ENCODE measurements at places on chromosomes 6 and 20.

- DNase-seq: peak; percentile 27
Measured at GRCh38 chr6:143449714-143450452, 612 bp downstream of the ADAT2 start.

DNA sequence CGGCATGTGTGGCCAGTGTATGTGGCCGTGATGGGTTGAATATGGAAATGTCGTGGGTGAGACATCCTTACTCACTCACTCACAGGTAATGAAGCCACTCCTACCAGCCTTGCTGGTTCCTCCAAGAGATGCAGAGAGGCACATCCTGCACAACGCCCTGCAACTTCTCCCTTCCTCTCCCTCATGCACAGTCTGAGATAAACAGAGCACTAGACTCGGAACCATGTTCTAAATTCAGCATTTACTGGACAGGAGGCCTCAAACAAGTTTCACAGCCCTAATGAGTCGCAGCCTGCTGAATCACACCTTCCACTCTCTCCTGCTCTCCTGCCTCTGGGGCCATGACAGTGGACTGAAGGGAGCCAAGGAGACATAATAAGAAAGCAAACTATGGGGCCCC is 91.2 kb downstream of the ISM1 start:
- no peak for DNase-seq

DNA sequence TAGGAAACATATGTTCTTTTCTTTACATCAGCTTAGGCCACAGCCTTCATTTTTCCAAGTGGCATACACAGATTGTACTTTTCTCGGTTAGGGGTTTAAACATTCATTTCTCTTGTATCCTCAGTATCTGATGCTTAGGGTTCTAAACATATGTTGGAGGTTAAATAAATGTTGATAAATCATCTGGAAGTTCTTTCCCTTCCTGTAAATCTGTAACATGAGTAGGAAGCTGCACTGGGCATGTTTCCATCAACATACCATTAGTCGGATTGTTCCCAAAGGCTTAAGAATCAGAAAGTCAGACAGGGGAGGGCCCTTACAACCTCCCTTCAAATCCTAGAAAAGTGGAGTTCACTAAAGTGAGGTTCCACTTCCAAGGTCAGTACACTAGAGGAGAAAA is 54.8 kb upstream of the BCLAF1 start:
- DNase-seq: no peak

DNA sequence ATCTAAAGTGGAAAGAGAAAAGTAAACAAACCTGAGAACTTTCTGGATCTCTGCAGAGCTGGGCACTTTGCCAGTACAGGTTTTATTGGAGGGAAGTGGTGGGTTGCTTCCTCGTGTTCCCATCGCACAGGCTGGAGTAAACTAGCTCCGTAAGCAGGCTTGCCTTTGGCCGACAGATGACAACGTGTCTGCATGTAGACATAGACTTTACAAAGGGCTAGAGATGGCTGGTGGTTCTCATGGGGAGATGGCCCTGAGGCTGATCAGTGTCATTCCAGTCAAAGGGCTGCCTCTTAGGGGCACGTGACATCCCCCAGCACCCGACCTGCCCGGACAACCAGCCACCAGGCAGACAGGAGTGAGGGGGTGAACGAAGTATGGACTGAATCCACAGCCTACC is 98.8 kb downstream of the YTHDF1 start:
- no peak for DNase-seq

GRCh38 chr20:50226093-50226974 is 35.7 kb downstream of the CEBPB start:
- peak; percentile 94 for DNase-seq

DNA sequence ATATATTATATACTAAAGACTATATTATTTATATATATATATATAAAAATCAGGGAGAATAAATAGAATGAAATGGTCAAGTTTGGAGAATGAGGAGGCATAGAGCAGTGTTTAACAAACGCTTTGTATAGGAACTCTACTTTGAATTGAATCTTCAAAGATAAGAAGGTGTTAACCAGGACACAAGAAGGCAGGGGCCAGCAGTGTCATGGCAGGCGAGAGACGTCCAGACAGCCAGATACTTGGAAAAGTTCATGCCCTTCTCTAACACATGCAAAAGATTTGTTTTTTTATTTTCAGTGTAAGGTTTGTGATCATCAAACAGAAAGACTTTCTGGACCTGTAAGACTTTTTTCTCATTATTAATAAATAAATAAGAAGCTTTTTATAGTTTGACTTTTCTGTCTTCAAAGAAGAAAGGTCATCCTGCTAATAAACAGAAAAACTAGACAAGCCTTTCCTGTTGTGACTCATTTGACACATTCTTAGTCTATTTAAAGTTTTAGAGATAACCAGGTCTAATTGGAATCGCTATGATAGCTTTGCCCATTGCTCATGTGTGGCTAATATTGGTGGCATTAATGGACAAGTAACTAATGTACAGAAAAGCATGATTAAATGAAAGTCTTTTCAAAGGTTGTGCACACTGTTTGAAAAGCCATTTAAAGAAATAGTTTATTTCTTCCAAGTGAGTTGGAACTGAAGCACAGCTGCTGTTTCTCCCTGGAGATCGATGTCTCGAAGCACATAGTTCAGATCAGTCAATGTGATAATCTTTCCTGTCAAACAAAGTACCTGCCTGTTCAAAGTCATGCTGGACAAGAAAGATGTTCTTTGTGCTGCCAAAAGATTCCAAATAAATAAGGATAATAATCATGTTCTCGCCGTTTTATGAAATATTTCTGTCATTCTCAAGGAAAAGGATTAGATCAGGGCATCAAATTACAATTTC is 420.4 kb upstream of the OPRM1 start:
- no peak for DNase-seq

All from suppressor macrophage treated with lipopolysaccharide for 4 hours (primary cell).